ENCODE measurements at places on chromosomes 5 and 9.

GRCh38 chr5:159034083-159034824, 65.5 kb downstream of the EBF1 start:
- no peak for DNase-seq

GRCh38 chr9:99336531-99336930, 114.4 kb downstream of the SEC61B start:
- DNase-seq: no peak

- DNase-seq: no peak
Measured at GRCh38 chr5:116528519-116529234, 45.9 kb downstream of the SEMA6A start.

DNA sequence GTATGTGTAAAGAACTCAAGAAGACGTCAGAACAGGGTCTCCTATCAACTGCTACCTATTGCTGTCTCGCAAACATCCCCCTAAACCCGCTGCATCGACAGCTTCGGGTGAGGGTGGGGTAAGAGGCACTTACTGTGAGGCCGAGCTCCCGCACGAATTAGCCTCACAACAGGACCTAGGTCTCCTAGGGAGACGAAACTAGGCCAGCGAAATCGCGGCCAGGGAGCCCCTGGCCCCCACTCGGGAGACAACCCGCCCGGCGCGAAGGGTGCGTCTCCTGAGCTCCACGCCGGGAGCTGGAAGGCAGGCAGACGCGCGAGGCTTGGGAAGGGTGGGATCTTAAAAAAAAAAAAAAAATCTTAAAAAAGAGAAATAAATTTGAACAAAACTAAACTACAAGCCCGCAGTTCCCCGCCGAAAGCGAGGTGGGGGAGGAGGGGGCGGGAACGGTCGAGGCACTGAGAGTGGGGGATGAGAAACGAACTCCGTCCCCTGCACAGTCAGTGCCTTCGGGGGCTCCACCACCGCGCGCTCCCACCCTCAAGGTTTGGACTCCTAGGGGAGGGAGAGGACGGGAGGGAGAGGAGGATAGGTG, 33.0 kb upstream of the NFIB start:
- DNase-seq: no peak

DNA sequence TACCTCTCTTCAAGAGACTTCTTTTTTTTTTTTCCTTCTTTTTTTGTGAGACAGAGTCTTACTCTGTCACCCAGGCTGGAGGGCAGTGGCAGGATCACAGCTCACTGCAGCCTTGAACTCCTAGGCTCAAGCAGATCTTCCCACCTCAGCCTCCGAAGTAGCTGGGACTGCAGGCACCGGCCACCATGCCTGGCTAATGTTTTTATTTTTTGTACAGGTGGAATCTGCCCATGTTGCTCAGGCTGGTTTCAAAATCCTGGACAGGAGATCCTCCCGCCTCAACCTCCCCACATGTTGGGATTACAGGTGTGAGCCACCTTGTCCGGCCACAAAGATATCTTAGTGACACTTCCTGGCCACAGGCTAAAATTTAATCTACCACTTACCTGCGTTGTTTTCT, 42.9 kb upstream of the F2RL1 start:
- DNase-seq: no peak

DNA sequence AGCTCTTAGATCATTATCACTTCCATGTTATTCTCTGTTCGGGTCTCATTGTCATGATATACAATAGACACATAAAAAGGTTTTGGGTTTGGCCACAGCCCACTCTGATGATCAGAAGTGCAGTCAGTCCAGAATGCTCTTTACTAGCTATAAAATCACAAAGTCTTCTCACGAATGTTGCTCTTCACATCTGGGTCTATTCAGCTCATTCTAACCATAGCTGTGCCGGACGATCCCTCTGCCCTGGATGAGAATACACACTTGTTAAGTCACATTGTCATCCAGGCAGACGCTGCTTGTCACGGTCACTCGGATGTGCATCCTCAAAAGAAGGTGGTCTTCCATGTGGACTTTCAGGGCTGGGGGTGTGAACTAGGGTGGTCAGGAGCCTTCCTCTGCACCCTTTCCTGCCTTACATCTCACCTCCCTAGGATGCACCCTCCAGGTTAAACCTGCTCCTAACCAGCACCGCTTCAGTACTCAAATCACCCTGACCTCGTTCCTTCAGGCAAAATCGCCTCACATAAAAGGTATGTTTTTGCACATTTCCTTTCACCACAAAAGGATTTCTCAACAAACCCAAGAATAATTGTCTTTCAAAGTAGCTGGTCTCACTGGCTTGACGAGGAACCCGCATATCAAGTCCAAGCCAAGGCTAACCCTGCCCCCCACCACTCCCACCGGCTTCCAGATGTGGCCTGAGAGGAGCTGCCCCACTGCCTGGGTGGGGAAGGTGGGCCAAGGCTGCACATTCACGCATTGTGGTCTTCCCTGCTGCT, 21.9 kb downstream of the ANKH start:
- no peak for DNase-seq

- no peak for DNase-seq
Measured at GRCh38 chr5:159781626-159782157, 134.6 kb upstream of the ADRA1B start.

DNA sequence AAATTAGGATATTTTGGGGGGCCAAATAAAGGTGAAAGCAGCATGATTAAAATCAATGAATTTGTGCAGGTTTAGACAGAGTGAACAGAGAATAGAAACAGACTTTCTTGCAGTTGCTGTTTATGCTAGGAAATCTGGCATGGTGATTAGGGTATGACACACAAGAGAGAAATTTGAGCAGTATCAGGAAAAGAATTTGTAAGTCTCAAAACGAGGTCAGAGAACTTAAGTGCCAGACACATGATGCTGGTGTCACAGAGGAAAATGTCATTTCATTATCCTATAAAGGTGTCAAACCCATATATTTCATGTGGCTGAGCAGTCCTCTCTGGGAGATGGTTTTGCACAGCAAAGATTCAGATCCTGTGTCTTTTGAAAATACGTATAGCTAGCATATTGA, 15.7 kb downstream of the LVRN start:
- DNase-seq: no peak

DNA sequence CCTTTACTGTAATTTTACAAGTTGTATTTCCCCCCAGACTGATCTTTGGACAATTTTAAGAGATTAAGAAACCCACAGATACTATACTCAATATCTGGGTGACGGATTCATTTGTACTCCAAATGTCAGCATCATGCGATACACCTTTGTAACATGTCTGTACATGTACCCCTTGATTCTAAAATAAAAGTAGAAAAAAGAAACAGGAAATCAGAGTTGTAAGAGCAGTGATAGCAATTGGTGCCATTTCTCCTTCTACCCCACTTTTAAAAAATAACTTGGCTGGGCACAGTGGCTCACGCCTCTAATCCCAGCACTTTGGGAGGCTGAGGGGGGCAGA, 116.9 kb downstream of the FGF1 start:
- DNase-seq: no peak

- DNase-seq: no peak
Measured at GRCh38 chr5:171093598-171093997, 215.4 kb upstream of the TLX3 start.

- DNase-seq: no peak
Measured at GRCh38 chr9:74415995-74416394, 81.1 kb upstream of the RORB start.

DNA sequence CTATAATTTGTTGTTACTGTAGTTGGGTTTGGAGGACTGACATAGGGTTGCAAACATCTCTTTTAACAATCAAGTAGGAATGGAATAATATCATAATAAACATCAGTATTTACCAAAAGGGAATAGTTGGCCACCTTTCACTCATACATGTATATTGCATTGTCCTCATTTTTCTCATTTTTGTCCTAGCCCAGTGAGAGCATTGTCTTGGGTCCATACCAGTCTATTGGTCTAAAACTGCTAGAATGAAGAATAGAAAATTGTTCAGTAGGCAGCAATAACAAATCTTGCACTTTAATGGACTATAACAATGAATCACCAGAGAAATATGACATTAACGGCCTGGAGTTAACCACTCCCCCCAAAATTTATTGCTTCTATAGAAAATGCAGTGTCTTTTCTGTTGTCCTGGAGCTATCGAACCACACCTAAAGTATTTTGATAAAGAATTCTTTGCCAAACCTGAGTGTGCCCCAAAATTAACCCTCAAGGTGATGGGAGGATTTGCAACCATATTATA, 80.9 kb upstream of the IL33 start:
- no peak for DNase-seq

DNA sequence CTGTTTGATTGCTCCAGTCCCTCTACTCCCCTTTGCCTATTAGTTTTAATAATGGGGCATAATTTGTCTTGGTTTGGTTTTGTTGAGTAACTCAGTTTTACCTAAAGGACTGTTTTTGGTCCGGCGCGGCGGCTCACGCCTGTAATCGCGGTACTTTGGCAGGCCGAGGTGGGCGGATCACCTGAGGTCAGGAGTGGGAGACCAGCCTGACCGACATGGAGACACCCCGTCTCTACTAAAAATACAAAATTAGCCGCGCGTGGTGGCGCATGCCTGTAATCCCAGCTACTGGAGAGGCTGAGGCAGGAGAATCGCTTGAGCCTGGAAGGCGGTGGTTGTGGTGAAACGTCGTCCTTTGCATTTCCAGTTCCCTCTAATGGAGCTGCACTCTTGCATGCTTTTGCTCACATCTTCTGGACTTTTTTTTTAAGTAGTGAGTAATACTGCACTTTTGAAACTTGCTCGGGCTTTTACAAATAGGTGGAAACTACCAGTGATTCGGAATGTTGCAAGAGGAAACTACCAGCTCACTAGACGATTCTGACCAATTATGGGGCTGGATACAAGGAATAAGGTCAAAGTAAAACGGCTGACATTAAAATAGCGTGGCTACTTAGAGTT, 721 bp upstream of the MAML1 start:
- DNase-seq: no peak

DNA sequence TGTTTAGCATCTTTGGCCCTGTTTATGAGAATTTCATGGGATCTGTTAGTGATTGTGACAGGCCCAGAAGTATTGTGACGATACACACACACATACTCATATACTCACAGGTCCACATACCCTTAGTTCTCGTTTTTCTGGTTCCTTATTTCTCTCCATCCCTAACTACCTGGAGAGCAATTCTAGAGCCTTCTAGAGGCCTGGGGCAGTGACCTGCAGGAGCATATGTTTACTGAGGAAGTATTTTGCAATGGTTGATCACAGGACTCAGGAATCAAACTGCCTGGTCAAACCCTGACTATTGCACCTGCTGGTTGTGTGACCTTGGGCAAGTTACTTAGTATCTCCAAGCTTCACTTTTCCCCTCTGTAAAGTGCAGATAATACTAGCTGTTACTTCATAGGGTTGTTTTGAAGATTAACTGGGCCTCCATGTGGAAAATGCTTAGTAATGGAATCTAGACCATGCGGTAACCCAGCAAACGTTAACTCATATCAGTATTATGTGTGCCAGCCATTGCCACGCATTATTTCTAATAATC, 8.7 kb downstream of the PAPPA start:
- no peak for DNase-seq

DNA sequence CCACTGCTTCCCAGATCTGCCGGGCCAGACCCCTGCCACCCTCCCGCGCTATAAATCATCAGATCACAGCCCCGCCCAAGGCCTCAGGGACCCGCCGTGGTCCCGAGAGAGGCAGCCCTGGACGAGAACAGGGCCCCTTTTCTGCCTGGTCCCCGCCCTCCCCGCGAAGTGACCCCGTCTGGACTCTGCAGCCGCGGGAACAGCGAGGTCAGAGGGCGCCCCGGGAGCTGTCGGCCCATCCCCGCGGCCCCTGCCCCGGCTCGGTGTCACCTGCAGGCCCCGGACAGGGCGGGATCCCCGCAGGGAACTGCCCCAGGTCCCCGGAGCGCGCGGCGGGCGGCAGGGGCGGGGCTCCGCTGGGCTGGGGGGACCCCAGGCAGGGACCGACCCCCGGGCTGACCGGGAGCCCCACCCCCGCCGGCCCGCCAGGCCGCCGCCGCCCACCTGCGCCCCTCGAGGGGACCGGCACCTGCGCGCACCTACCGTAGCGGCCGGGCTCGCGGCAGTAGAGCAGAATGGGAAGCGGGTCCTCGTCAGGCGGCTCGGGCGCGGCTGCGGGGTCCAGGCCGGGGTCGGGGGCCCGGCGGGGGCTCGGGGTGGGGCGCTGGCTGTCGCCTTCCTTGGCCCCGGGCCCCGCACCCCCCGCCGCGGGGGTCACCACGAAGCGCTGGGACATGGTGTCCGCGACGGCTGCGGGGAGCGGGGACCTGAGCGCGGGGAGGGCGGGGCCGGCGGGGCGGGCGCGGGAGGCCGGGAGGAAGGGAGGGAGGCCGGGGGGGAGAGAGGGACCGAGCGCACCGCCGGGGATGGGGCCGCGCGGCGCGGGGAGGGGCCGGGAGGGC, 43.5 kb upstream of the SLC12A7 start:
- no peak for DNase-seq

GRCh38 chr5:53116597-53116996, 7.0 kb upstream of the MOCS2 start:
- DNase-seq: no peak

GRCh38 chr9:121281614-121282276, 13.8 kb downstream of the GSN start:
- no peak for DNase-seq

DNA sequence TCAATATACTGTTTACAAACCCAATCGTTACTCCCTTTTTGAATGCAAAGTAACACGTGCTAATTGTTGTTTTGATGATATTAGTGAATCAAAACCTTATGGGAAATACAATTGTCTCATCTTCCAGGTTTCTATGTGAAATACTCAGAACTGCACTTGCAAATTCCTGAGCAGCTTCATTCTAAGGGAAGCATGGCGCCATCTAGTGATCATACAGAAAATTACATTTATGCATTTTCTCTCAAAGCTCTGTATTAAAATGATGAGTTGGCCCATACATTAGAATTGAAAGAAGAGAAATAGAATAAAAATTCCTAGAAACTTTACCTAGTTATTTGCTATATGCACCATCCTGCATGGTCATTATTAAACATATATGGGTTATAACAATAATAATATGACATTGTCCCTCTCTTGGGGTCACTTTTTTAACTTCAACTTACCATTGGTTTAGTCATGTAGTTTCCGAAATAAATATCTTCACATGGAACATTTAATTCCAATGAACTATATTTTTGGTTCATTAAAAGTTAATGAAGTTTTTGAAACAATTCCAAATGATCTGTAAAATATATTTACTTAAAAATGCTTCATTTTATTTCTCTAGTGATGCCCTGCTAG, 220.0 kb downstream of the PDE4D start:
- peak; percentile 39 for DNase-seq

DNA sequence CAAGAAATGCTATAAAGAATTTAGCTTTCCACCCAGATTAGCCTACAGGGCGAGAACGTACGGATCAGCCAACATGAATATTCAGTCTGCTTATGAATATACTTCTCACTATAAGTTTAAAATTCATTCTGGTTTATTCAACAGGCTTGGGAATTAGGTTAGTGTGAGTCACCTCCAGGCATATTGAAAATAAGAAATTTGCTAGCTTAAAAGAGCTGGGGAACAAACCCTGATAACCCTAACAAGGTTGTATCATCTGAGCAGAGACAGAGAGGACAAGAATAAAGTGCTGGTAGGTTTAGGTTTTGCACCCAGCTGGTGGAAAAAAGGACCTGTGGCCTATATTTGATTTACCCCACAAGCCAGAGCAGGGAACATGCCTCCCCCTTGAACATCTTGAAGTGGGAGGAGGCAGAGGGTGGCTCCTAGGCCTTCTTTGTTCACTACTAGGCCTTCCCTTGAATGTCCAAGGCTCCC, 12.3 kb downstream of the FNBP1 start:
- no peak for DNase-seq

GRCh38 chr5:174139623-174140022, 94.1 kb downstream of the NSG2 start:
- no peak for DNase-seq
